CD4-positive, alpha-beta T cell treated with Interleukin-2 at 100 ng/mL for 4 hours (primary cell): ENCODE measurements at places on chromosomes 1 and 21.

DNA sequence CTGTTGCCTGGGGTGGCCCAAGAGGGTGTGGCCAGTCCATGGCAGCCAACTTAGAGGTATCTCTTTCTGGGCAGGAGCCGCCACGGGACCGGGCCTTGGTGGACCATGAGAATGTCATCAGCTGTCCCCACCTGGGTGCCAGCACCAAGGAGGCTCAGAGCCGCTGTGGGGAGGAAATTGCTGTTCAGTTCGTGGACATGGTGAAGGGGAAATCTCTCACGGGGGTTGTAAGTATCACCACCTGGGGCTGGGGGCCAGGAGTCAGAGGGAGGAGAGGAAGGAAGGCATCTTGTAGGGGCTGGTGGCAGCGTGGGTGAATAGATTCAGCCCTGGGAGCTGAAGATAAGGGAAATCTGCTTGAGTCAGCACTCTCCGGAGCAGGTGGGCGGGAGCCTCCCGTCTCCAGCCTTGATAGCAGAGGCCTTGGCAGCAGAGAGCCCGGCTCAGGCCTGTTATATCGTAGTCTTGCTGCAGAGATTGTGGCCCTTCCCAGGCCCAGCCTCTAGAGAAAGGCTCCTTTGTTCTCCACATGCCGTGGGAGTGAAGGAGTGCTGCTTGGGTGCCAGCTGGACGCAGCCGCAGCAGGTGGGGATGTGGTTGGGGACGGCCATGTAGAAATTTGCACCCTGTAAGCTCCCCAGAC lies 25.4 kb downstream of the PHGDH start:
- no peak for DNase-seq

DNA sequence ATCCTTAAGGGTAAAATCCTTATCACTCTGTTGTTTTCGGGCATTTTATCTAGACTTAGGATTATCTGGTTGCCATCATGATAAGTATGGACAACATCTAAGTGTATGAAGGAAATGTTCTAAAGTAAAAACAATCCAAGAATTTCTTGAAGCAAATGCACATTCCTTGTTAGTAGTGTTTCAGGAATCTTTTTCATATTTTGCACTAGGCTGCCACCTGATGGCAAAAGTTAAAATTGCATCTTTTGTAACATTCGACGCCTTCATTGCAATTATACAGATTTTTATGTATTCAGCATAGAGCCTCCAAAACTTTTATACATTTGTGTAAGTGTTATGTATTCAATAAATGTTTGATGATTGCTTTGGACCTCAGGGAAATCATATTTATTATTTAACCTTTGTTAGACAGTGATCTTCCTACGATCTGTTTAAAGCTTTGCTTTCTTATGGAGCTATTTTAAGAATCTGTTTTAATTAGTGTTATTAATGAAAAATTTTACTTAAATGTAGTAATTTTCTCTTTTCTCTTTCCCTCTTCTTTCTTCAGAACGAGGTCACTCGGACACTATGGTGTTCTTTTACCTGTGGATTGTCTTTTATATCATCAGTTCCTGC lies 49.4 kb upstream of the KIAA1614 start:
- DNase-seq, result peak; percentile 59

- no peak for DNase-seq
Measured at GRCh38 chr1:22808676-22809483, 98.2 kb downstream of the EPHB2 start.

- no peak for DNase-seq
Measured at GRCh38 chr1:29810121-29811120, 574.1 kb downstream of the PTPRU start.

DNA sequence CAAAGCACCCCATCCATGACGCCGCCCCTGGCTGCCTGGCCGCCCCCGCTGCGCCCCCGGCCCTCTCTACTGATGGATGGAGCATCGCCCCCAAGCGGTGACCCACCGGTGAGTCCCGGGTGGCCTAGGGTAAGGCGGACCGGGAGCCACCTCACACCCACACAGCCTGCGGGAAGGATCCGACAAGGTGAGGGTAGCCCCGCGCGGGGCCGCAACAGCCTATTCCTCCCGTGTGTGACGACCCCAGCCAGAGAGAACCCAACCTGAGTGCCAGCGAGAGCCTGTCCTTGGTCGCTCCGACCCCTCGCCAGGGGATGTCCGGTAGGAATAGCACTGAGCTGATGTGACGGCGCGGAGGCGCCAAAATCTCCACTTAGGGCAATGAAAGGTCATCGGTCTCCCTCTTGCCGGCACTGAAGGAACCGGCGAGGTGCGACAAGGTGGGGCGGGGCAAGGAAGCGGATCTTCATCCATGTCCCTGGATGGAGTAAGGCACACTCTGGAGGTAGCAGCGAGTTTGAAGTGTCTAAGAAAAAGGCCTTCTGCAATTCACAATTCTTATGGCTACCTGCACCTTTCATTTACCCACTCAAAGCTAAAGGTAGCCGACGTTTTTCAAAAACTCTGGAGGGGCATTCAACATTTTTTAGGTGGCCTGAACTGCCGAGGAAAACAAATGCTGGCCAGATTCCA lies 19.7 kb upstream of the CHIA start:
- no peak for DNase-seq

DNA sequence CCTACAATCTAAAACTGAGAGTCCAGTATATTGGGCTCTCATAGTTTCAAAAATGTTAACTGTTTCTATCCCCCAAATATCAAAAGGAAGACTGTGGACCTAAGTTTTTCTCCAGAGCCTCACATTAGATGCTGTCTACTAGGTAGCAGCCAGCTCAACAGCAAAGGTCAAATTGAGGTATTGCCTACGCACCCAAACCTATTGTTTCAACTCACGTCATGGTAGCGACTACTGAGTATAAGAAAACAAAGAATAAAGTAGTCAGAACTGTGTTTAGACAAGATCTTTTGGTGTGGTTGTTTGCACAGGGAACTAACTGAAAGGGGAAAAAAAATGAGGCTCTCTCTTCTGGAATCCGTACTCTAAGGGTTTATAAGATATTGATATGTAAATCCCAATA lies 173.2 kb downstream of the LBR start:
- no peak for DNase-seq

GRCh38 chr1:107076841-107077240 lies 20.4 kb downstream of the PRMT6 start:
- DNase-seq, result no peak

GRCh38 chr1:163661391-163661790 lies 339.6 kb downstream of the NUF2 start:
- no peak for DNase-seq

DNA sequence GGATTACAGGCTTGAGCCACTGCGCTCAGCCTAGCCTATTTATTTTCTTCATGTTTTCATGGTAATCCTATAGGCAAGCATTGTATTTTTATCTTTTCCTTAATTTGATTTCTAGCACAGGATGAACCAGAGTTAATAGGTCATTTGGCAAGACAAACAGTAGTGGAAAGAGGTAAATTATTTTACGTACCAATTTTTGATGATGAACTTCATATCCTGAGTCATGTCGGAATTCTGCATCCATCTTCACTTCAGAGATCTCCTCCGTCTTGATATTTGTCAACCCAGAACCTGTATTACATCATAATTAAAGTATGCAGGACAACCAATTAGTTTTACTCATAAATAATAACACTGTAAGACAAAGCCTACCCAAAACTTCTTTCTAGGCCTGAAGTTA lies 162.6 kb downstream of the GABPA start:
- DNase-seq, result no peak
